Astrocyte of the spinal cord (primary cell): ENCODE measurements at places on chromosomes 11 and 22.

DNA sequence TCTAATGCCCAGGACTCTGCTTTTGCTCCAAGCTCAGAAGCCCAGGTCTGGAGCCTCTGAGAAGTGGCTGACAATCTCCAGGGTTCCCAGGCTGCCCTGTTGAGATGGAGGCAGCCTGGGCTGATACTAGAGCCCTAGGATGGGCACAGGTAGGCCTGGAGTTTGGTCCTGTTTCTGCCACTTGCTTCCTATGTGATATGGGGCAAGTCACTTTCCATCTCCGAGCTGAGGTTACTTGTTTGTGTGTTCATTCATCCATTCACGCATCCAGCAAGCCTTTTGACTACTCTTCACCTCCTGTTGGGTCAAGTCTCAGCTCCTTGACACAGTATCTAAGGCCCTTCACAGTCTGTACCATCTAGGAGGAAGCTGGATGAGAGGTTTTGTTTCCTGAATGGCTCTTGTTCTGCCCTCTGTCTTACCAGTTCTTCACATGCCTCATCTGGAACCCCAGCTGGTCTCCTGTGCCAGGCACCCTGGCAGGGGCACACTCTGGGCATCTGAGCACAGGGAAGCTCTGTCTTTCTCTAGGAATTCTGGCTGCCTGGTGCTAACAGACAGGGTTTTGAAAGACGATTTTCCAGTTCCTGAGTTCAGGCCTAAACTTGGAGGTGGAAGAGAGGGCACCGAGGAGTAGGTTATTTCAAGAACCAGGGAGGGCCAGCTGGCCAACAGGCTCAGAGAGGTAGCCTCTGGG is 53.2 kb upstream of the AMPD3 start:
- no peak for DNase-seq

DNA sequence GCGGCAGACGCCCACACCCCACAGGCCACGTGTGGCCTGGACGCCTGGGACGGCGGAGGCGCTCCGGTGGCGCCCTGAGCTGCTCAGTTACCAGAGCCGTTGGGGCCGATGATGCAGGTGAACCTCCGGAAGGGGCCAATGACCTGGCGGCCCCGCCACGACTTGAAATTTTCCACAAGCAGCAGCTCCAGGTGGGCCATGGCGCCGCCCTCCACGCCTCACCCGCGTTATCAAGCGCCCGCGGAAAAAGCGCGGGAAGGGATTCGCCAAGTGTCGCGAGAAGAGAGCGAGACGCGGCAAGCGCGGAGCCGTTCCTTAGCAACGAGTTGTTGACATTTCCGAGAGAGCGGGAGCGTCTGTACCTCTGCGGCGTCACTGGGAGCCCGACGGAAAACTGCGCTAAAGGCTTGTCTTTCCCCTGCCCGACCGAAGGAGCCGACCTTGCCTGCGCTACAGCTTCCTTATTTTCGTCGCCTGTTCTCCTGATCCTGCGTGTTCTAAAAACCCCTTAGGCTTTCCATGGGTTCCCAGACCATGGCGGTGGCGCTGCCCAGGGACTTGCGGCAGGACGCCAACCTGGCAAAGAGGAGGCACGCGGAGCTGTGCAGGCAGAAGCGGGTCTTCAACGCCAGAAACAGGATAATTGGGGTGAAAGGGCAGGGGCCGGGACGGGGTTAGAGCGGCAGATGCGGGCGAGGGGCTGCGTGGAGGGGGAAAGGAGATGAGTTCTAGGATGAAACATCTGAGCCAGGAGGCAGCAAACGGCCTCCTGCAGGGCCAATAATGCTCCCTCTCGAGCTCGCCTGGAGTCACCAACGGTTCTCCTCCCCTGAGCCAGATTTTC is at the start of the genes RIBC2 and SMC1B:
Gene RIBC2, plus strand, starts transcription at position 326 of the 844 bp plus-strand sequence. Its CDS starts 194 bp downstream, at position 520.
Gene SMC1B, minus strand, starts transcription at position 232 of the 844 bp plus-strand sequence. Its CDS starts 32 bp downstream, at position 200.
- DNase-seq = peak; percentile 79

- no peak for DNase-seq
Observed at GRCh38 chr22:50303848-50304527, 3.5 kb downstream of the PLXNB2 start.

- DNase-seq = peak; percentile 42
Observed at GRCh38 chr11:103537904-103538502, 428.8 kb downstream of the DYNC2H1 start.

DNA sequence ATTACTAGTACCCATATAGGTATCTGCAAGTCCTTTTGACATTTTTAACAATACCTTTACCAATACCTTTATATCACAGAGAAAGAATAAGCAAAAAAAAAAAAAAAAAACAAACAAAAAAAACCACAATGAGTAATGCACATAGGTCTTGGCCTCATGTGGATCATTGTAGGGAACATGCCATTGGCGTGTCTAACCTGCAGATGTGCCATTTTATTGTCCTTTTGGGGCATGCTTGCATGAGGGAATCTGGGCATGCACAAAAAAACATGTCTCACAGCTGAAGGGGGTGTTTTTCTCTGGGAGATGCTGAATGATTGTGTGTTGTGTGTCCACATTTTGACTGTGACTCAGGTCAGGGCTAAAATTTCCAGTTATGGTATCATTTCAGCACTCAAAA is 361.6 kb downstream of the GUCY1A2 start:
- no peak for DNase-seq

- DNase-seq = no peak
Observed at GRCh38 chr11:98417256-98417755, 603.4 kb upstream of the CNTN5 start.

DNA sequence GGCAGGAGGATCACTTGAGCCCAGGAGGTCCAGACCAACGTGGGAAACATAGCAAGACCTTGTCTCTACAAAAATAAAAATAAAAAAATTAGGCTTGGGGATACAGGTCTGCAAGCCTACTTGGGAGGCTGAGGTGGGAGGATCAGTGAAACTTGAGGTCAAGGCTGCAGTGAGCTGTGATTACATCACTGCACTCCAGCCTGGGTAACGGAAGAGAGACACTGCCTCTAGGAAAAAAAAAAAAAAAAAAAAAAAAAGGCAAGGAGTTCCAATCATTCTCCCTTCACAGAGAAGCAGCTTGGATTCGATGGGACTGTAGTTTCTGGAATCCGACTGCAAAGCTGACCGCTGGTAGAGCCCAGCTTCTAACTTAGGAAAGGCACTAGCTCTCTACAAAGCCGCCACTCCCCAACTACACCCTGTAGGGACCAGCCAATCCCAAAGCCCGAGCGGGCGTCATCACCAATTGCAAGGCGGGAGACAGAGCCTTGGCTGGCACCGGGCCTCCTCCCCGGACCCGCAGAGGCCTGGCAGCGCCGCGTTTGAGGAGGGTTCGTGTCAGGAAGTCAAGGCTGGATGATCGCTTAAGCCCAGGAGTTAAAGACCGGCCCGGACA is 716 bp upstream of the DDB2 start:
- peak; percentile 85 for DNase-seq

DNA sequence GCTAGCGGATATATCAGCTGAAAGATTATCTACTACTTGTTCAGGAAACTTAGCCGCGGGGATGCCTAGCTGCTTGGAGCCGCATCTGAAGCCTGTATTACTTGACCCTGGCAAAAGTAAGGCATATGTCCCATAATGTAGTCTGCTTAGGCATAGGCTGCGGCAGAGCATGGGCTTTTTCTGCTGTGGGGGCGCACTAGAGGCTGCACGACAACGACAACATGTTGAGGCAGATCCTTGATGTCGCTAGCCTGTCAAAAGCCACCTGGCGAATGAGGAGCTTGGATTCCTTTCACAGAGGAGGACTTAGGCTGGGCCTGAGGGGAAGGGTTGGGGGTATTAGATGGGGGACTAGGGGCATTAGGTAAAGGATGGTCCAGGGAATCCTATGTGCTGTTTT is 1.1 kb upstream of the OR52N2 start:
- no peak for DNase-seq

- DNase-seq = peak; percentile 19
Observed at GRCh38 chr11:84247926-84248325, 961.8 kb upstream of the CCDC90B start.

GRCh38 chr11:12845739-12846358 is 163.3 kb upstream of the RASSF10 start:
- peak; percentile 73 for DNase-seq

GRCh38 chr22:33969045-33969444 is 48.8 kb upstream of the LARGE1 start:
- DNase-seq = no peak

DNA sequence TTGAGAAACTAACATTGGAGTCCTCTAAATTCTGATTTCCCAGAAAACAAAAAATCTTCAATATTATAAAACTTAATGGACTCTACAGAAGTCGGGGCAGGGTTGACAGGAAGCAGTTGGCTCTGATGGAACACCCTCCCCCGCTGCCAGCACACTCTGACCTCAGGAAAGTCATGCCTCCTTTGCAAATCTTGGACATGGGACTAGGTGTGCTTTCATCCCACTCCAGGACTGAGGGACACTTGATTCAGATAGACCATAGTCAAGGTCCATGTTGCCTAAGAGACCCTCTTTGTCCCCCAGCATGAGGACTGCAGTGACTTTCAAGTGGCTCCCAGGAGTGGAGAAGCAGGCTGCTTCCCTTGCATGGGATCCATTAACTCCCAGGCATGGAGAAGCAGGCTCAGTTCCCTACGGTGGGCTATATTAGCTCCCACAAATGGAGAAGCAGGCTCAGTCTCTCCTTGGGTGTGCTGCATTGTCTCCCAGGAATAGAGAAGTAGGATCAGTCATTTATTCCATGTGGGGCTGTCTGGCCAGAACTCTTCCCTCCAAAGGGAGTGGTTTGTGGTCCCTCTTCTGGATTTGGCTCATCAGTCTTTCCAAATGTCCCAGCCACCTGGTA is 38.3 kb downstream of the C22orf31 start:
- no peak for DNase-seq

DNA sequence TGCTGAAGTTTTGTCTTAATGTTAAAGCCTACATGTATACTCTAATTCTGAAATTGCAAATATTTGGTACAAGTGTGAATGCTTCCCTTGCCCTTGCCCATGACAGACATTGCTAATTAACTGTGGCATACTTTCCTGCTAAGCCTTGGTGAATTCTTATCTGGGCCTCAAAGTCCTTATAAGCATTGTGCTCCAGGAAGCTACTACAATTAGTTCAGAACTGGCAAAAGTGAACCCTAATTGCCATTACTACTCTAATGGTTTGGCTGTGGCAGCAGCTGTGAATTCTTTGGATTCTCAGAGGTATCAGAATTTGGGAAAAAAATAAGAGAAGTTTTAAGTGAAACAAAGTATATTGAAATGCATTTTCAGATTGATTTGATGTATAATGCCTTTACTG is 24.3 kb downstream of the EMSY start:
- DNase-seq = no peak

DNA sequence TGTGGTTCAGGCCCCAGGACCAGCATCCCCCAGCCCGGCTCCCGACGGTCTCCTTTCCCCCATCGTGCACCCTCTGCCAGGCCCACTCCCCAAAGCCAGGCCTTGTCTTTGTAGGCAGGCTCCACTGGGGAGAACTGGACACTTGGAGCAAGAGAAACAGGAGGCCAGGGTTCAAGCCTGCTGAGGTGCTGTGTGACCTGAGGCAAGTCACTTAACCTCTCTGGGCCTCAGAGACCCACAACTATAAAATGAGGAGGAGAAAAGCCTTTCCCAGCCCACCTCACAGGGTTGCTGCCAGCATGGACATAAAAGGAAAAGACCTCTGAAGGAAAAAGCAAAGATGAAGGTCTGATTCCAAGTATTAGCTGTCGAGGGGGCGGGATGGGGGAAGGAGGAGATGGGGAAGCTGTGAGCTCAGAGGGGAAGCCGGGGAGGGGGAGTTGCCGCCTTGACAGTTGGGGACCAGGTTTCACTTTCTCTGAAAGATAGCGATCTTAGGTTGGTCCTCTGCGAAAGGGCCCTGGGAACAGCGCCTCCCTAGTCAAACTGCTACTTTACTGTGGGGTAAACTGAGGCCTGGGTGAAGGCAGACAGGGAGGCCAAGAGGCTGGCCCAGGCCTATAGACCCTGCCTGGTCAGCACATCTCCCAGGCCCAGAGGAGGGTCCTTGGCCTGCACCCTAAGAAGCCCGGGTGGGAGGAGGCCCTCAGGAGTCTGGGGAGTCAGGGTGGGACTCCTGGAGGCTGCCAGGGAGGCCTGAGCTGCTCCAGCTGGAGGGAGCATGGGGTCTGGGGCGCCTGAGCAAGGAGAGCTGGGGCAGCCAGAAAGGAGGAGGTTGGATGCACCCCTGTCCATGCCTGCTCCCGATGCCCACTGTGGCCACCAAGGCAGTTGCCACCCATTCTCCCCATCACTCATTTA is 991 bp upstream of the OSM start:
- no peak for DNase-seq

GRCh38 chr11:37786214-37786755 is 1188.2 kb upstream of the RAG2 start:
- DNase-seq = peak; percentile 76

DNA sequence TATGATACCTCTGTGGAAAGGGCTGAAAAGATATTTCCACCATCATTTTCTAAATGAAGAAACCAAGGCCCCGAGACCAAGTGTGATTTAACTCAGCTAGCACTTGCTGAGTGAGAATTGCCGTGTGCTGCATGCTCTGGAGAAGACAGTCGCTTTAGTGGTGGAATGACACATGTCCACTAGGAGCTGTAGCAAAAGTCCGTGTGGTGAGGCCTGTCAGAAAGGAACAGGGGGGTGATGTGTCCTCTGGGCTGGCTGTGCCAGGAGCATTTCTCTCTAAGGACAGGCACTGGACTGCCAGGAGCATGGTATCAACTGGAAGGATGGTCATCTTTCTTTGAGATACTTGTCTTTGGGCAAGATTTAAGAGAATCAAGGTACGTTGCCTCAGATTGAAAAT is 72.8 kb downstream of the ATXN10 start:
- no peak for DNase-seq

- DNase-seq = peak; percentile 39
Observed at GRCh38 chr22:22431271-22432220, 77.0 kb downstream of the ZNF280B start.

DNA sequence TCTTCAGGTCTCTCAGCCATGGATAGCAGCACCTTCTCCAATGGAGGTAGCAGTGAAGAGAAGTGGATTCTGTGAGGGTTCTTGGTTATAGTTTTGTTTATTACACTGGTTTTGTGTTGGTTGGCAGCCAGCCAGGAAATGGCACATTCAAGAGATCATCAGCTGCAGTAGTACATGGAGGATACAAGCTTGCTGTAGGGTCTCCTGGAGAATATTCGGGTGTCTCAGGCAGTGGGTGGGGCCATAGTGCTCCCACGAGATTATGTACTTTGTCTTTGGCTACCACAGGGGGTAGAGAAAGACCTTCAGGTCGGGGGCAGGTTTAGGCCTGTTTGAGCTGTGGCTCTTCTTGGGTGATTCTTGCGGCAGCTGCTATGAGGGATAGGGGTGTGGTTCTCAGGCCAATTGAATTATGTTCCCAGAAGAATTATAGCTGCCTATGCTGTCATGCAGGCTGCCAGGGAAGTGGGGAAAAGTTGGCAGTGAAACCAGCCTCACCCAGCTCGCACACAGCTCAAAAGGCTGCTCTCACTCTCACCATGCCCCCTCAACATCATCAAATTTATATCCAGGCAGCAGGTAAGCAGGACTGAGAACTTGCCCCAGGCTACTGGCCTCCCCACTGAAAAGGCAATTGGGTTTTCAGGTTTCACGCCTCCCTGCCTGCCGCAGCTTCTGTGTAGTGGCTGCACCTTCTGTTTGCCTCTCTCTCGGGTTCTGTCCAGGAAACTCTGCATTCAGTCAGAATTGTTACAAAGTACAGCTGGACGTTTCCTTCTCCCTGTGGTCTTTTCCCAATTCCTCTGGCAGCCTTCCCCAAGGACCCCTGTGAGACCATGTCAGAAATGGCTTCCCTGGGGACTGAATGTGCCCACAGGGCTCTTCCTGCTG is 435.5 kb downstream of the LUZP2 start:
- DNase-seq = no peak

GRCh38 chr11:64629796-64630562 is 39.0 kb downstream of the SLC22A12 start:
- no peak for DNase-seq
